ENCODE measurements at places on chromosomes 6 and 20.

DNA sequence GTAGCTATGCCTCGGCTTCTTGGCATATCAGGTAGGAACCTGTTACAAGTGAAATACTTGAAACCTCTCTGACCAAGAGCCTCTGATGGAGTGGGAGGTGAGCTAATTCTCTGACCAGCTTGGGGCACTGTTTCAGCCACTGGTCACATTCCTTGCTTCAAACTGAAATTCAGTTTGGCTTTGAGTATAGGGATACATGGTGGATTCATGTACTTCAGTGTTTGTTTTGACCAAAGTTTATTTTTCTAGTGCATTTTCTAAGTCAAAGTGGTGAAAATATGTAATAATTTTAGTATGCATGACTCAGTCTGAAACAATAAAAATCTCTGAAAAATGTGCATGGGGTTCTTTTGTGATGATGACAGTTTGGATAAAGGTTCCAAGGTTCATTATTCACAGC, 18.6 kb downstream of the TTPAL start:
- no peak for DNase-seq

DNA sequence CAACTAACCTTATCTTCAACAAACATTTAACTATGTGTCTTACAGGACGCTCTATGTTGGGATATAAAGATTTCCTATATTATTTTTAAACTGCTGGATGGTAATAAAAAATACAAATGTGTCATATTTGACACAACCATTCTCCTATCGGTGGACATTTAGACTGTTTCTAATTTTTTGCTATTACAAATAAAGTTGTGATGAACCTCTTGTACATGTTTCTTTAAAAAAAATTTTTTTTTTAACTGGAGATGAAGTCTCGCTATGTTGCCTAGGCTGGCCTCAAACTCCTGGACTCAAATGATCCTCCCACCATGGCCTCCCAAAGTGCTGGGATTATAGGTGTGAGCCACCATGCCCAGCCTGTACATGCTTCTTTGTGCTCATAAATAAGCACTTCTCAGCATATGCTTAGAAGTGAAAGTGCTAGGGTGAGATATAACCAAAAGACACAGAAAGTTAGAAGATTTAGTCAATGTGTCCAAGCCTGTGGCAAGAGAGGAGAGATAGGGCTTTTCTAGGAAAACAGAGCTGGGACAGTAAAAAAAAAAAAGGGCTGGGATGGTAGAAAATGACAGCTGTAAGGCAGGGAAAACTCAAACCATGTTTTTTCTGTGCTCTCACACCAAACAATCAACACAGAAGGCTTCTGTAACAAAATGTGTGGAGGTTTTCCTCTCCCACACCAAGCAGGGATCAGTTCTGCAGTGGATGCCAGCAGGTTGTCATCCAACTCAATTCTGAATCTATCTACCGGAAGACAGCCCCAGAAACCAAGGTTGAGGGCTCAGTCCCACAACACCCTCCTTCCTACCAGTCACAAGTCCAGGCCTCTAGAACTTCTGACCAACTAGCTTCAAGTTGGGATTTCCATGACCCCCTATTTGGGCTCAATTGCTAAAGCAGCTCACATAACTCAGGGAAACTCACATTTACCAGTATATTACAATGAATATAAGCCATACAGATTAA, 70.0 kb upstream of the SMIM29 start:
- DNase-seq = no peak

- DNase-seq = no peak
Measured at GRCh38 chr20:33653900-33654596, 8.1 kb upstream of the C20orf144 start.

GRCh38 chr6:18327626-18328025, 59.5 kb upstream of the RNF144B start:
- no peak for DNase-seq

DNA sequence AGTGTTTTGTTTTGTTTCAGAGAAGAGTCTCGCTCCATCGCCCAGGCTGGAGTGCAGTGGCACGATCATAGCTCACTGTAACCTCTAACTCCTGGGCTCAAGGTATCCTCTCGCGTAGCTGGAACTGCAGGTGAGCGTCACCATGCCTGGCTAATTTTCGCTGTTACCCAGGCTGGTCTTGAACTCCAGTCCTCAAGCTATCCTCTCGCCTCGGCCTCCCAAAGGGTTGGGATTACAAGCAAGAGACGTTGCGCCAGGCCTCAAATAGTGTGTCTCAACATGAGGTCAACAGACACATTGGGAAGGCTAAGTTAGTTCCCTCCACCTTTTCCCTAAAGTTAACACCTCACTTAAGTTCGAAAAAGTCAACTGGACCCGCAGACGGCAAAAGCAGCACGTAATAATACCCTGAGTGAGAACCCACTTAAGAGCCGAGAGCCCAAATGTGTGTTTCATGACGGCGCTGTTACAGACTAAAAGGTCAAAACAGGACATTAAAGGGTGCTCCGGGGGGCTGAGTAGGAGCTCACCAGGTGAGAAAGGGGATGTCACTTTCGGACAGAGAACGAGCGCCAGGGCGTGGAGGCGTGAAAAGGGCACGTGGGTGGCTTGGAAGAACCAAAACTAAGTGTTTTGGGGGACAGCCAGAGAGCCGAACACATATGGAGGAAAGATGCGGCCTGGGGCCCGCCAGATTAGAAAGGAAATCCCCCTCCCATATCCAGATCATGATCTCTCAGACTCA, 499 bp downstream of the TTI1 start:
- DNase-seq = no peak

DNA sequence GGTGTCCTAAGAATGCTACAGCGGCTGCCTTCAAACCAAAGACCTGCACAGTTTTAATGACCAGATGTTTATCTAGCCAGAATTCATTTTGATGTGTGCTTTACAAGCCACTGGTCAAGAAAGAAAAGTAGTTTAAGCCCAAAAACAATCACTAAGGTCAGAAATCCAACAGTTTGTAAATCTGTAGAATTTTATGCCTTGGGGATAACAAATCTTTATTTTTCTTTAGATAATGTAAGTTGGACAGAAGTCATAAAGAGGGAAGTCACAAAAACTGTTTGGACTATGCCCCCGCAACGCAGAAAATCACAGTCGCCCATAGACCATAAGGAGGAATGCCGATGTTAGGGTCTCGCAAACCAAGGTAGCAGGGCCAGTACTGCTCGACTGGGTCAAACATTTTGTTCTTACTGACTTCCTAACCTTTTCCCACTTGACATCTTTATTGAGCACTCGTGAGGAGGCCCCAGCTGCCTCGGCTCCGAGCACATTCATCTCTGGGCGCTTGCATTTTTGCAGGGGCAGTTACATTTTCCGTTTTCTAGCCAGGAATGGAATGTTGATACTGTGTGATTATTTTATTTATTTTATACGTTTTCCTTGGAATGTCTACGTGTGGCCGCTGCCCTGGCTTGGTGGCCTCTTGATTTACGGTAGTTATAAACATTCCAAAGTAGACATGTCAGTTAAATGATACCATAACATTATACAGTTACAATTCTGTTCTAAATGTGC, 56.7 kb upstream of the APCDD1L start:
- no peak for DNase-seq

GRCh38 chr6:71349395-71349794, 60.8 kb downstream of the OGFRL1 start:
- DNase-seq = no peak

DNA sequence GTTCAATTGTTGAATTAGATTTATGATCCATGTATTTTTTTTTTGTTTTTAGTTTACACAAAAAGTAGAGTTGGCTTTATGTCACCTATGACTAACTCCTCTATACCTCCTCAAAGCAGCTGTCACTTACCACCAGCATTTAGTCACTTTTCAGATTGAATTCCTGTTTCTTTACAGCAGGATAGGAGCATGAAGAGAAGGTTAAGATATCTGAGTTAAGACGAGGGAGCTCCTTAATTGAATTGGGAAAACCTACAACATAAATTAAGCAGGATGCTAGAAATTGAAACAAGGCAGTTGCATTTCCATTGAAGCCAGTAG, 237.2 kb downstream of the FARS2 start:
- DNase-seq = no peak

- no peak for DNase-seq
Measured at GRCh38 chr6:148401571-148401970, 58.9 kb downstream of the SASH1 start.

DNA sequence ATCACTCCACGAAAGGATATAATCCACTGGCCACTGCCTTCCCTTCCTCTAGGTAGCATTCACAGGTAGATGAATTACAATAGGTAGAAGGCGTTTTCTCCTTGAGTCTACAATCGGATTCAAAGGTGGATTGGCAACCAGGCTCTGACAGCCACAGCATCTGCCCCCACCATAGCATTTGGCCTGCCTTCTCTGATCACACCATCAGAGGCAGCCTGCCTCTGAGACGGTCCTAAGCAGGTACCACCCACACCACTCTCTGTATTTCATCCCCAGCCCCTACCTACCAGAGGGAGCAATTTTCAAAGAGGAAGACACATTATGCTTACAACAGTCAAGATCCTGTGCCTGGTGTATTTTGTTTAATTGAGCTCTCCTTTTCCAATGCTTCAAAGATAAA, 210.5 kb upstream of the SPTLC3 start:
- no peak for DNase-seq

GRCh38 chr20:62644044-62644795, 1.9 kb downstream of the SLCO4A1 start:
- DNase-seq = no peak

- no peak for DNase-seq
Measured at GRCh38 chr20:1891263-1892118, 3.7 kb upstream of the SIRPA start.

DNA sequence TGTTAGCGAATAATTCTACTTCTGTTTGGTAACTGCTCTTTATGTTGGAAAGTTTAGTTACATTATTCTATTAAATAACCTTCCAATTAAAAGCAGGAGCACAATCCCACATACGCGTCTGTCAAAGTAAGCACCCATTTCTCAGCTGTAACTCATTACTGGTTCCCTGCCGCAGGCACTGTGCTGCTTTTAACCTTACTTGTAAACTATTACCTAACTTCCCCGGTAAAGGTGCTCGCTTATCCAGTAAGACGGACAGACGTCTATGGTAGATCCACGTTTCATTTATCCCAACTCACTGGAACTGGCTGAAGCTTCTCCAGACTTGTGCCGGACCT, 529 bp upstream of the ENPP4 start:
- no peak for DNase-seq

GRCh38 chr6:35008858-35009257, 119.8 kb downstream of the ANKS1A start:
- no peak for DNase-seq

All from stimulated activated naive CD8-positive, alpha-beta T cell treated with anti-CD3 and anti-CD28 coated beads, Interleukin-15, Interleukin-2, amounts not matched to agents 100 U/mL and 50 U/mL, for 24 hours (primary cell).